ENCODE measurements at places on chromosomes 16 and 17.

DNA sequence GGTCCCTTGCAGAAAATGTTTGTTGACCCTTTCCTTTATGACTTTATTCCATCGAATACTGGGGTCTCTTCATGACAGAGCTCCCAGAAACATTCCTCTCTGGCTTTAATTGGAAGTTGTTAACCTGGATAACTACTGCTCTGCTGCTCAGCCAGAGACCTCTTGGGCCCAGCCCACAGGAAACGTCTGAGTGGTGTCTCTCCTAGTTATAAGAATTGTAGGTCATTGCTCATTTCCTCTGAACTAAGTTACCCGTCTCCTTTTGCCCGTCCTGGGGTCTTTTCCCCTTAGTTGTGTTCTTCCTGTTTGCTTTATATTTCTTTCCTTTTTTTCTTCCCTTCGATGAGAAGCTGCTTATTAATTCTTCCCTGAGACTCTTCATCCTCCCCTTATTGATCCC is 9.0 kb downstream of the MAP2K6 start:
- DNase-seq = no peak

GRCh38 chr17:80101946-80102663 is 724 bp downstream of the GAA start:
- DNase-seq = peak; percentile 68

GRCh38 chr16:67964477-67965131 is 3.8 kb downstream of the SLC12A4 start:
- DNase-seq = peak; percentile 77

- DNase-seq = no peak
Measured at GRCh38 chr17:76635039-76635438, 8.5 kb downstream of the ST6GALNAC1 start.

DNA sequence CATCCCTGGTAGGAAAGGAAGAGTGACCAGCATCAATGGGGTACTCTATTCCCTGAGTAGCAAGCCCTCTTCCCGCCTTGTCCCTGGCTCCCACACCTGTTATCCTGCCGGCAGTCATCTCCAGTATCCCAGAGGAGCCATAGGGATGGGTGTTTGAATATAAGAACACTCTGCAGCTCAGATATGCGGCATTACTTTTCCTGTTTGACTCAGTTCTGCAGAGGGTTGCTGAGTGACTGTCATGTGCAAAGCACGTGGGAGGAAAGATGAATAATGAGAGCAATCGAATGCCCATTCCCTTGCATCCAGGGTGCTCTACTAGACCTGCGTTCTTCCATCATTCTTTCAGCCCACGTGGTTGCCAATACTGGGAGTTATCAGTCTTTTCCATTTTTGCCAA is 115.1 kb downstream of the PRKCB start:
- DNase-seq = peak; percentile 47

DNA sequence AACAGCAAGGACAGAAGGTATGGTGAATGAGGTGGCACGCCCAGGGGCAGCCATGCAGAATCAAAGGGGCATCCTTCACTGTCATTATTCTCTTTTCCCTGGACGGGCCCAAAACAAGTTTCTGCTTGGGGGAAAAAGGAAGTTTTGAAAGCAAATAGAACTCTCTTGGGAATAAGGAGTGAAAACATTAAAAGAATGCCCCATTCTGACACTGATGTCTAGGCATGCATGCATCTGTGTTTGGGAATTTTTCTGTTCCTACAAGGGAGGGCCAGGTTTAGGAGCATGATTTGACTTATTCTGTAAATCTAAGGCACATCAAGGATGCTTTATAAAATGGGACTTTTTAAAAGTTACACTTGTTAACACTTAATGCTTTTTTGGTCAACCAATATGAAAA is 34.3 kb upstream of the SLC12A3 start:
- no peak for DNase-seq

- DNase-seq = peak; percentile 44
Measured at GRCh38 chr16:77675464-77676324, 46.6 kb upstream of the NUDT7 start.

- DNase-seq = no peak
Measured at GRCh38 chr17:81025741-81026129, 9.2 kb upstream of the BAIAP2 start.

DNA sequence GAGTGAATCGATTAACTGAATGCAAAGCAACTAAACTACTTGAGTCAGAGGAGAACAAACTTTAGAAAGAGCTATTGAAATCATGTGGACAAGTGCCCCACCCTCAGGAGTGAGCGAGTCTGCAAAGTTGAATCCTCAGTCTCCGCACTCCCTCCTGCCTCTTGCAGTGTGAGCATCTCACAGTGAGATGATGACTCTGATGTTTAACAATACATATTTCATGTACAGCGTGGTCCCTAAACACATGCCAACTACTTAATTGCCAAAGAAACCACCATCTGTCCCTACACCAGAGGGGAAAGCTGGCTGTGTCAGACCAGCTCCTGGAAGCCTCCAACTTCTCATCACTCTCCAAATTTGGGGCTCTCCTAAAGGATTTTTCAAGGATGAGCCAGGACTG is 31.2 kb downstream of the PIMREG start:
- peak; percentile 86 for DNase-seq

- DNase-seq = no peak
Measured at GRCh38 chr17:32940706-32941390, 12.9 kb downstream of the TMEM98 start.

GRCh38 chr16:50103764-50104163 is 38.0 kb downstream of the HEATR3 start:
- DNase-seq = no peak

DNA sequence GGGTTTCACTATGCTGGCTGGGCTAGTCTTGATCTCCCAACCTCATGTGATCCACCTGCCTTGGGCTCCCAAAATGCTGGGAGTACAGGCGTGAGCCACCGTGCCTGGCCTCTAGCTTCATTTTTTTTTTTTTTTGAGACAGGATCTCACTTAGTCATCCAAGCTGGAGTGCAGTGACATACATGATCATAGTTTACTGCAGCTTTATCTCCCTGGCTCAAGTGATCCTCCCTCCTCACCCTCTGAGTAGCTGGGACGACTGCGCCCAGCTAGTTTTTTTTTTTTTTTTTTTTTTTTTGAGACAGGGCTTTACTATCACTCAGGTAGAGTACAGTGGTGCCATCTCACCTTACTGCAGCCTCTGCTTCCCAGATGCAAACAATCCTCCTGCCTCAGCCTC is 9.7 kb downstream of the RPA1 start:
- no peak for DNase-seq
